Fibroblast of the aortic adventitia (primary cell): ENCODE measurements at places on chromosomes 13 and 19. TPM values are rescaled to one million over a fixed set of nuclear protein-coding genes. Genes with fewer than 3 reads are reported as not detected.

DNA sequence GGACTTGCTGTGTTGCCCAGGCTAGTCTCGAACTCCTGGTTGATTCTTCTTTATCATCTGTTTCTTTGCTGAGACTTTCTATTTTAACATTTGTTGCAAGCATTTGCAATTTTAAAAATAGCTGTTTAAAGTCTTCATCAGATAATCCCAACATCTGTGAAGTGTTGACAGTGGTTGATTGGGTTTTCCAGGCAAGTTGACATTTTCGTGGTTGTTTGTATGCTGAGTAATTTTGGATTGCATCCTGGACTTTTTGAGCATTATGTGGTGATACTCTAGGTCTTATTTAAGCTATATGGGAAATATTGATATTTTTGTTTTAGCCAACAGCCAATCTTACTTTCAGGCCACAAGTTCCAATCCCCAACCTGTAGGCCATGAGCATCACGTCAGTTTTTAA is 25.1 kb downstream of the AP1M1 start:
- DNase-seq, result peak; percentile 14

- DNase-seq, result no peak
These were observed 6.2 kb downstream of the MYO1F start for GRCh38 chr19:8571006-8571411.

GRCh38 chr13:52650731-52651130 is 1.9 kb upstream of the SUGT1 start:
- DNase-seq, result no peak

GRCh38 chr19:32719611-32720059 is at the start of gene TDRD12:
Gene TDRD12 (plus strand): TSS chr19:32719767. CDS start chr19:32720073, 306 bp downstream.
- no peak for DNase-seq

TEX26 gene
- total RNA-seq, result not detected in 2 replicates
